NCI-H1092 (cell line): ENCODE measurements at places on chromosomes 5 and 9.

GRCh38 chr9:105355781-105356180, 92.1 kb upstream of the FSD1L start:
- DNase-seq = no peak

- no peak for DNase-seq
Observed at GRCh38 chr9:89871871-89872331, 267.1 kb downstream of the GADD45G start.

DNA sequence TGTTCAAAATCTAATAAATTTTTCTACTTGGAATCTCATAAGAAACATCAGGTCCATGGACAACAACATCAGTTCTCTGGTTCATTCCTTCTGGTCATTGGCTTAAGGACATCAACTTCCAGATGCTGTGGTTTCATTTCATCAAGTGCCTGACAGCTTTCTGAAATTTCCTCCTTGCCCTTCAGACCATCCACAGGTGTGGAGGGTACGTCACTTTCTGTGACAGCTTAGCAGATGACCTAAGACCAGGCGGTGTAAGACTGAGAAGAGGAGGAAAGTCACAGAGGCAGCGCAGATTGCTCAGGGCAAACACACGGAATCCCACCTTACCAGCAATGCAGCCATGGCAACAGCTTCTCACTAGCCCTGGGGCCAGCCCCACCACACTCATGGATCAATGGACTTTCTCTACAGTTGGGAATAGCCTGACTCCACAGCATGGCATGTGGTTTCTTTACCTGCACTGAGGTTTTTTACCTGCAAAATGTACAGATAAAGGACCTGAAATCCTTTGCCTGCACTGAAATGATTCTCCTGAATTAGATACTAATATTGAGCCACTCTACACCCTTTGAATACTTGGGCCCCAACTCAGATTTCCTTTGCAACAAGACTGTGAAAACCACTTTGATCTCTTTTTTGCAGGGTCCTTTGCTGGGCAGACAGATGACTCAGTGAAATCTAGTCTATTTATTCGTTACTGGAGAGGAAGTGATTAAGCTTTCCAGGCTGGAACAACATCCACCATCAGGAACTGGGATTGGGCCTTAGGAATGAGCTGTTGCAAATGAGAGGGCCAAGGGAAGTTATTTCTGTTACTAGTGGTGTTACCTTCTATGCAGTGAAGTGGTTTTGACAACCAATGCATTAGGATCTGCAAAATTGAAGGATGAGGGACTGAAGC, 26.9 kb downstream of the TICAM2 start:
- DNase-seq = no peak

DNA sequence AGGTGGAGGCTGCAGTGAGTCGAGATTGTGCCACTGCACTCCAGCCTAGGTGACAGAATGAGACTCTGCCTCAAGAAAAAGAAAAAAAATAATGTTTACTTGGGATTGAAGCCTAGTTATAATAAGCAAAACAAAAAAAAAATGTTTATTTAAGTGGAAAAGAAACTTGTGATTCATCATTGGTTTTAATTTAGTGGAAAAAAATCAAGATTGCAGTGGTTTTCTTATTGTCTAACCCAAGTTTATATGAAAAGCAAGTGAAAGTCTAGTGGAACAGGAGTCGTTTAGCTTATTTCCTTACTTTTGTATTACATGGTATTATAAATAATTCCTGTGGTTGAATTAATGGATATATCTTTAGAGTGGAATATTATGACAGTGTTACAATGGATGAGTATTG, 8.4 kb downstream of the CNOT8 start:
- DNase-seq = no peak

DNA sequence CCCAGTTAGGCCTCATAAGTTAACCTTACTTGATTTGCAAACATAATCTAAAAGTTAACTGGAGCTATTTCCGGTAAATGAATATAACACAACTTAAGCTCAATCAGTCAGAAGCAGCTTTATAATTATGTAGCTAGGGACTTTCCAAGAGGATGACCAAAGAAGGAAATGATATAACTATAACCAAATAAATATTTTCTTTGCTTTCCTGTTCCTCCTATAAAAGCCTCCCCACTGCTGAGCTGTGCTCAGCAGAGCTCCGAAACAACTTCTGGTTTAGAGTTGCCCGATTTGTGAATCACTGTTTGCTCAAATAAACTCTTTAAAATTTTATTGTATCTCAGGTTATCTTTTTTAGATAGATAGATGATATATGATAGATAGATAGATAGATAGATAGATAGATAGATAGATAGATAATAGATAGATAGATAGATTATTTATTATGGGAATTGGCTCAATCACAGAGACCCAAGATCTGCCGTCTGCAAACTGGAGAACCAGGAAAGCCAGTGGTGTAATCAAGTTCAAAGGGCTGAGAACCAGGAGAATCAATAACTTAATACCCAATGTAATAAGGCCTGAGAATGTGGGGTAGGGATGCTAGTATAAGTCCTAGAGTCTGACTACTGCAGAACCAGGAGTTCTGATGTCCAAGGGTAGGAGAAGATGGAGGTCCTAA, 19.3 kb upstream of the TMEM161B start:
- DNase-seq = no peak

- no peak for DNase-seq
Observed at GRCh38 chr5:12413585-12413984, 509.3 kb upstream of the CTNND2 start.

DNA sequence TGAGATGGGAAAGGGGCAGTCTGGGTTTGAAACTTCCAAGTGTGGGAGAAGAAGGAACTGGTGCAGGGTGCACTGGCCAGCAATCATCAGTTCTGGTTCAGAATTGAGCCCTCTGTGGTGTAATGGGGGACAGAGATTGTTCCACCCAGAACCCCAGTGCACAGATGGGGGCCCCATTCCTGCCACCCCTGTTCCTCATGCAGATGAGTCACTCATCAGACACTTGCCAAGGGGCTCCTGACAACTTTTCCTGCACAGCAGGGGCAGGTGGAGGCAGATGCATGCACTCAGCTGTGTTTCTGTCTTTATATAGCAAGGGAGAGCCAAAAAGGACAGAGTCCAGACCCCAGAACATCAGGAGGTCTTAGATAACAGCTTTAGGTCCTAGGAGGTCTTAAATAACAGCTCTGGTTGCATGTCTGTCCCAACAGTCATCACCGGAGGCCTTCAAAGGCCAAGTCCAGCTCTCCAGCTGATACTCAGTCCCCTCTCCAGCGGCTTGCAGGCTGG, 252.9 kb downstream of the HSPA4 start:
- DNase-seq = no peak

DNA sequence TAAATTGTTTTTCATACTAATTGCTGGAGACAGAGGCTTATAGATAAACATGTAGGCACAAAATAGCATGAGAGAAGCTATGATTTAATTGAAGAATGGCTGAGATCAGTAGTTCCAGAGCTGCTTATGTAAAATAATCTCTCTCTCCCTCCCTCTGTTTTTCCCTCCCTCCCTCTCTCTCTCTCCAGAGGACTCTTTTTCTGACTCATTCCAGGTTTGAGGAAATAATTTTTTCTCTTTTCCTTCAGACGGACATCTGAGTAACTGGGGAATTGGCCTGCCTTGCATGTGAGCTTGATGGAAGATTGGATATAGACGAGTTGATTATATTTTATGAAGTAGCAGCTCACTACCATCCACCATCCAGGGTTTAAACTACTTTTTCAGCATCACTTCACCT, 35.5 kb downstream of the KCTD16 start:
- DNase-seq = no peak
